ENCODE measurements at places on chromosomes 2 and 18. TPM values are rescaled to one million over a fixed set of nuclear protein-coding genes. Genes with fewer than 3 reads are reported as not detected.

GRCh38 chr2:8551622-8552074, 130.2 kb upstream of the ID2 start:
- no peak for DNase-seq
- peaks cover 4% of the 10 kb centered on the region for H3K4me1 ChIP-seq

GRCh38 chr2:100182494-100183361, 40.3 kb upstream of the AFF3 start:
- no peak overlapping the region for H3K27ac ChIP-seq
- no peaks in the 10 kb centered on the region for H3K36me3 ChIP-seq
- H3K4me1 ChIP-seq: no peaks in the 10 kb centered on the region
- no peak overlapping the region for H3K4me3 ChIP-seq
- no peaks in the 10 kb centered on the region for H3K27me3 ChIP-seq
- DNase-seq: no peak

DNA sequence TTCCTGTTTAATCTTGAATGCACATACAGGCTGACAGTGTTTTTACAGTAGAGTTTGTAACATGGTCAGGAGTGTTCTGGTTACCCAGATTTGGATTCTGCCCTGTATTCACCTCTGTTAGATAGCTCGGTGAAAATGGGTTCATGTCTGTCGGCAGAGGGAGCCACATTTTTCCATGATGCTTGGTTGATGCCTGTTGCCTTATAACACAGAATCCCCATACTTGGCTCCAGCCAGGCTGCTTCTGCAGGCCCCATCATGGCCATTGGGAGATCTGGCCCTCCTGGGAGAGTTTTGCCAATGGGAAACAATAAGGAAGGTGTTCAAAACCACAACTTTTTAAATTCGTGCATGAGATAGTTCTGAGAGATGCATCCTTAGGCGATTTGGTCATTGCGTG, 78.1 kb downstream of the WDSUB1 start:
- no peaks in the 10 kb centered on the region for H3K27me3 ChIP-seq
- H3K4me1 ChIP-seq: peaks cover 13% of the 10 kb centered on the region
- no peak overlapping the region for H3K27ac ChIP-seq
- peaks cover 4% of the 10 kb centered on the region for H3K36me3 ChIP-seq
- no peak for DNase-seq
- H3K4me3 ChIP-seq: no peak overlapping the region

DNA sequence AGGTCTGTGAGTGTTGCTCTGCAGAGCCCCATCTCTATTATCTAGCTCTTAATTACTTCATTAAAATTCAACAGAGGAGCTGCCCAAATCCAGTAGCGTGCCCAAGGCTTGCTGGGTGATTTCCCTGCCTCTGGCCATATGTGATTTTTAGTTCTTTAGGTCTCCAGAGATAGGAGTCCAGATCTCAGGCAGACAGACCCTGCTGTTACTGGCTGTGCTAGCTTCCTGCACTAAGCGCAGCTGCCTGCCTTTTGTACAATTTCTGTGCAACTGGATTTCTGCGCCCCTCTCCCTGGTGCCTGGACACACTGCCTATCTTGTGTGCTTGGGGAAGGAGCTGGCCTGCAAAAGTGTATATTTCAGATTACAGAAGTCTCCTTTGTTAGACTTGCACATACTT, 136.5 kb downstream of the TDRD15 start:
- no peaks in the 10 kb centered on the region for H3K36me3 ChIP-seq
- peaks cover 9% of the 10 kb centered on the region for H3K27me3 ChIP-seq
- H3K27ac ChIP-seq: no peak overlapping the region
- H3K4me3 ChIP-seq: no peak overlapping the region
- H3K4me1 ChIP-seq: peaks cover 29% of the 10 kb centered on the region

GRCh38 chr2:11144077-11144737, 11.1 kb upstream of the SLC66A3 start:
- H3K27me3 ChIP-seq: no peaks in the 10 kb centered on the region
- H3K27ac ChIP-seq: no peak overlapping the region
- H3K36me3 ChIP-seq: no peaks in the 10 kb centered on the region

- H3K4me3 ChIP-seq: no peak overlapping the region
- DNase-seq: no peak
- peaks cover 5% of the 10 kb centered on the region for H3K36me3 ChIP-seq
- no peaks in the 10 kb centered on the region for H3K27me3 ChIP-seq
- H3K27ac ChIP-seq: no peak overlapping the region
Observed at GRCh38 chr18:47120428-47120827, 29.9 kb downstream of the HDHD2 start.

- H3K4me3 ChIP-seq: no peak overlapping the region
- H3K4me1 ChIP-seq: no peaks in the 10 kb centered on the region
- H3K27me3 ChIP-seq: no peaks in the 10 kb centered on the region
- DNase-seq: no peak
- peaks cover 14% of the 10 kb centered on the region for H3K36me3 ChIP-seq
Observed at GRCh38 chr2:134152045-134153010, 101.5 kb upstream of the MGAT5 start.

DNA sequence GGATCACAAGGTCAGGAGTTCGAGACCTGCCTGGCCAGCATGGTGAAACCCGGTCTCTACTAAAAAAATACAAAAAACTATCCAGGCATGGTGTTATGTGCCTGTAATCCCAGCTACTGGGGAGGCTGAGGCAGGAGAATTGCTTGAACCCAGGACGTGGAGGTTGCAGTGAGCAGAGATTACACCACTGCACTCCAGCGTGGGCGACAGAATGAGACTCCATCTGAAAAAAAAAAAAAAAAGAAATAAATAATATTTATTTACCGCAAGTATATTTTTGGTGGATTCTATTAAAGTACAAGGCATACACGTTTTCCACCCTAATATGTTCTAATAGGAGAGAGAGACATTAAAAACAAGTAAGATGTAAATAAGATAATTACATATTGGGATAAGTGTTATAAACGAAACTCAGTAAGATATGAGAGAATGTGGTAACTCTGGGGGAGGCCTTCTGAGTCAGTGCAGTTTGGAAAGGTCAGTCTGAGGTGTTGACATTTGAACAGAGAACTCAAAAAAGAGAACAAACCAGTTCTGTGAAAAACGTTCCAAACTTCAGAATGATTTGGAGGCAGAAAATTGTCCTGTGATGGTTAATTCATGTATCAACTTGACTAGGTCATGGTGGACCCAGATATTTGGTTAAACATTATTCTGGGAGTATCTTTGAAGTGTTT, 8.8 kb upstream of the POLI start:
- H3K27me3 ChIP-seq: no peaks in the 10 kb centered on the region
- H3K27ac ChIP-seq: no peak overlapping the region
- no peak for DNase-seq
- H3K4me3 ChIP-seq: no peak overlapping the region
- H3K36me3 ChIP-seq: no peaks in the 10 kb centered on the region
- H3K4me1 ChIP-seq: no peaks in the 10 kb centered on the region

DNA sequence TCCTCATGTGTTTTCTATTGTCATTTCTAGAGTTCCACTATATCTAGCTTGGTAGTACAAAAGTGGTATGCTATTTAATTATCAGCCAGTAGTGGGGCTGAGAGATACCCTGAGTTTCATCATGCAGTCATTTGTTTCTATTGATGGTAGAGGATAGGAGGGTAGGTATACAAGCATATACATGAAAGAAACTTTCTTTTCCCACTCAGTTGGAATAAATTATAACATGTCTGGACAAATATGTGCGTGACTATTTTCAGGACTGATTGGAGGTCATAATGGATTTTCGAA, 633.2 kb downstream of the NRXN1 start:
- H3K27me3 ChIP-seq: no peaks in the 10 kb centered on the region
- DNase-seq: no peak
- no peaks in the 10 kb centered on the region for H3K4me1 ChIP-seq
- H3K36me3 ChIP-seq: no peaks in the 10 kb centered on the region

GYPC gene
- 26.1 TPM for total RNA-seq

ZC3H15 gene
- total RNA-seq: 335 TPM

AQP12B gene
- total RNA-seq: not detected

Measured in SJCRH30 (cell line).